Ureter (tissue), 1 donor: ENCODE measurements at places on chromosomes 3 and 15. TPM values are rescaled to one million over a fixed set of nuclear protein-coding genes. Genes with fewer than 3 reads are reported as not detected.
A peak's percentile ranks its signal among the peaks of the same experiment; 100 is the strongest.

P2RY1 gene
- 9.2 TPM for total RNA-seq

- DNase-seq: no peak
These were observed 43.7 kb upstream of the ADPGK start for GRCh38 chr15:72827226-72827625.

GRCh38 chr3:194962056-194962455 is 276.4 kb downstream of the FAM43A start:
- DNase-seq: peak; percentile 15

DNA sequence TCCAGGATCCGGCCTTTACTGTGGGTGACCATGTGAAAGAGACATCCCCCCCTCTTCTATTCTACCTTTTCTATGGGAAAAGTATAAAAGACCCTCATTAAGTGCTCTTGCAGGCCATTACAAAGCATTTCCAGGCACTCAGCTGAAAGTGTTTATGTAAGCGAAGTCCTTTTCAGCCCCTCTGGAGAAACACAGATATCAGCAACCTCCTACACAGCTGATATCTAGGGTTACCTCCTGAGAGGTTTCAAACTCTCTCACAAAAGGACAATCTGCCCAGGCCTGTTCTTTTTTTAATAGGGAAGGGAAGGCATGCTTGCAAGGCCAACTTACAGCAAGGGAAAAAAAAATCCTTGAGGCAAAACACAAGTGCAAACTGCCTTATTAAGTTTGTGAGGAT is 12.6 kb downstream of the ETV5 start:
- no peak for DNase-seq

DNA sequence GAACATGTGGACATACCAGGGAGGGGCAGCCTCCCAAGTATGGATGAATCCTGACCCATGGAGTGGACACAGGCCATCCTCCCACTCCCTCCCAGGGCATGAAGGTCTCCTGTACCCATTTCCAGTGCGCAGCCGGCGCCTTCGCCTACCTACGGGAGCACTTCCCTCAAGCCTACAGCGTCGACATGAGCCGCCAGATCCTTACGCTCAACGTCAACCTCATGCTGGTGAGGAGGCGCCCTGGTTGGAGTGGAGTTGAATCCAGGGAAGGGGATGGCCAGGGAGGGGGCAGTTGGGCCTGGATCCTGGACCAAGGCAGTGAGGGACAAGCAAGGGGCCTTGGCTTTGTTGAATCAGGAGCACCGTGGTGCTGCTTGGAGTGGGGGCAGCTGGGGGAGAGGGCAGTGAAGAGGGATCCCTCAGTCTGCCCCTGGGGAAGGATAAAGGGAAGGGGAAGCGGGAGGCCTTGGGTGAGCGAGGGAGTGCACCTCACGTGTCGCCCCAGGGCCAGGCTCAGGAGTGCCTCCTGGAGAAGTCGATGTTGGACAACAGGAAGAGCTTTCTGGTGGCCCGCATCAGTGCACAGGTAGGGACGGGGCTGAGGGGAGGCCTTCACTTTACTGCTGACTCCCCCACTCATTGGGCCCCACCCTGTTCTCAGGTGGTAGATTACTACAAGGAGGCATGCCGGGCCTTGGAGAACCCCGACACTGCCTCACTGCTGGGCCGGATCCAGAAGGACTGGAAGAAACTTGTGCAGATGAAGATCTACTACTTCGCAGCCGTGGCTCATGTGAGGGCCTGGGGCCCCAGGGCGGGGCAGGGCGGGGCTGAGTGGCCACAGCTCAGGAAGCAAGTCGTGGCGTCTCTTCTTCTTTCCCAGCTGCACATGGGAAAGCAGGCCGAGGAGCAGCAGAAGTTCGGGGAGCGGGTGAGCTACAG is 25.3 kb downstream of the PTPN23 start:
- DNase-seq: no peak

GRCh38 chr15:96627031-96627568 is 296.6 kb downstream of the NR2F2 start:
- no peak for DNase-seq

DNA sequence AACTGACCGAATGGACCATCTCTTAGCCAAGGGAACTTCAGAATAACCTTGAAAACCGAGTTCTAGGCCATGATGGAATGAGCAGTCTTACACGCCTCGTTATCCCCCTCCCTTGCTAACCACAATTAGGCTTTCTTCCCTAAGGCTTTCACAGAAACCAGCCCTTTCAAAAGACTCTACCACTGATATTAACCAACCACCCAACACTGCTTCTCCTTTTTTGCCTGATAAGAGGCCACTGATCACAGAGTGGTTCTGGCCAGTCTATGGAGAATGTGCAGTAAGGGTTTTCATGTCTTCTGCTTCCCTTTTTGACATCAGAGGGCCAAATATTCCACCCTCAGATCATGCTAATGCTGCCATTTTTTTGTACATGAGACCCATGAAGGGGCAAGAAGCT is 59.3 kb downstream of the MCF2L2 start:
- DNase-seq: no peak
